ENCODE measurements at places on chromosomes 2 and 18. TPM values are rescaled to one million over a fixed set of nuclear protein-coding genes. Genes with fewer than 3 reads are reported as not detected.

Gene PDIA6
- 76.0 TPM for total RNA-seq

Gene CCDC121
- total RNA-seq: 1.6 TPM

Gene ASTL
- 14.7 TPM for total RNA-seq

Gene MCFD2
- total RNA-seq: 38.6 TPM

Gene NAT8
- not detected for total RNA-seq

Gene ANKRD30BL
- not detected for total RNA-seq

Gene AAK1
- 143 TPM for total RNA-seq

Gene ELOA2
- total RNA-seq: not detected

Gene CD302
- 0.47 TPM for total RNA-seq

Gene SCN7A
- total RNA-seq: not detected

Gene TUBB8B
- total RNA-seq: not detected

Gene FSHR
- not detected for total RNA-seq

Gene STEAP3
- 0.19 TPM for total RNA-seq

Gene SNED1
- 18.7 TPM for total RNA-seq

Gene CDH19
- not detected for total RNA-seq

Gene NBEAL1
- total RNA-seq: 19.6 TPM

Data from activated naive CD8-positive, alpha-beta T cell treated with anti-CD3 and anti-CD28 coated beads, Interleukin-2, amount 10 ng/mL, durations not matched to agents 7 days and 5 days (primary cell).